ENCODE measurements at places on chromosomes 5 and 9.

DNA sequence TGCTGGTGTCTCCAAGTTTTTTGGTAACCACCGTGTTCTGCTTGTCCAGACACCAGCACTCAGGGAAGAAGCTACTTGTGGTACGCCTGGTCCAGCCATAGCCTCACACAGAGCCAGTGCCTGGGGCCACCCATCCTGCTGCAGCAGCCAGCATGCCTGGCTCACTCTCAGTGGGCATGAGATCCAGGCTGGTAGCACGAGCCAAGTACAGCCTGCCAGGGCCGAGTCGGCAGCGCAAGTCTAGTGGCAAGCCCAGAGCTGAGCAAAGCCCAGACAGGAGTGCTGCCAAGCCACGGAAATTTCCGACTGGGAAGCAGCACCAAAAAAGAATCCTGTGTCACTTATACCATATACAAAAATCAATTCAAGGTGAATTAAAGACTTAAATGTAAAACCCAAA lies 36.3 kb upstream of the FBXL17 start:
- no peak for DNase-seq

DNA sequence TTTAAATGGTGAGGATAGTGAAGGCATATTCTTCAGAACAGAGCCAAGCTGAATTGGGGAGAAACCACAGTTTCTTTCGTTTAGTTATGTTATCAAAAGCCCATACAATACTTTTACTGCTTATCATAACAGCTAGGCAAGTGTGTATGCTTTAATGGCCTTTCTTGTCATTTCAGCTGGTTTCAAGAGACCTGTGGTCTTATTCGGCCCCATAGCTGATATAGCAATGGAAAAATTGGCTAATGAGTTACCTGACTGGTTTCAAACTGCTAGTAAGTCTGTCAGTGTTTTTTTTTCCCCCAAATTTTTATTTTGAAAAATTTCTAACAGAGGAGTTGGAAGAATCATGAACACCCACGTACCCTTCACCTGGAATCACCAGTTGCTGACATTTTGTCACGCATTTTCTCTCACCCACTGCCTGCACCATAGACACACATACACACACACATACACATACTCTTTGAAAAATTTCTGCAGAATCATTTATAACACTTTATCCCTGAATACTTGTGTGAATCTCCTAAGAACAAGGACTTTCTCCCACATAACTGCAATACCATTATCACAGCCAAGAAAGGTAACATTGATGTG lies 63.7 kb downstream of the TJP2 start:
- DNase-seq = no peak

DNA sequence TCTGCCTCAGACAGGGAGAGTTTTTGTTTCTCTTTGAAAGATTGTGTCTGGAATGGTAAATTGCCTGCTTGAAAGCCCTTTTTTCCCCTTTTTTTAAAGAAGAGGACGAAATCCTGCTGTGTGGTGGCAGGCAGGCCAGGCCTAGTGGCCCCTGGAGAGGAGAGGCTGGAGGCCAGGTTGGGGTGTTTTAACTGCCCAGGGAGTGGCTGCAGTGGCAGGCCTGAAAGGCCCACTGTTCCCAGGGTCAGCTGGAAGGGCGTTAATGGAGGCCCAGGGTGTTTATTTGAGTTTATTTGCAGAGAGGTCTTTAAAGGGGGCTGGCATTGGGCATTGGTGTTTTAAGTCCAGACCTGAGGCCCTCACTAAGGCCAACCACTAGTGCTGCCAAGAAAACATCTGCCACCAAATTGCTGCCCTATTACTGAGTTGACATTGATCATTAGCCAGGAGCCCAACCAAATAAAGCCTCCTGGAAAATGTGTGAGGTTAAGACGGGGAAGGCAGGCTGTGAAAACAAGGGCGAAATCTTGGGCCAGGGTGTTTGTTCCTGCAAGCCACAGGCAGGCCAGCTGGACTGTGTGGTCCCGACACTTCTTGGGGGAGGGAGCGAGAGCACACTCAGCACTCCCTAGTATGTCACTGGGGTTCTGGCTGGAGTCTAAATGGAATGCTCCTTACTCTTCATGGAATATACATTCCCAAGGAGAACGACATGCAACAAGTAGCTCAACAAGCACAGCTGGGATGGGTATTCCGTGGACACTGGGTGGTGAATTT lies 5.0 kb downstream of the JADE2 start:
- no peak for DNase-seq

DNA sequence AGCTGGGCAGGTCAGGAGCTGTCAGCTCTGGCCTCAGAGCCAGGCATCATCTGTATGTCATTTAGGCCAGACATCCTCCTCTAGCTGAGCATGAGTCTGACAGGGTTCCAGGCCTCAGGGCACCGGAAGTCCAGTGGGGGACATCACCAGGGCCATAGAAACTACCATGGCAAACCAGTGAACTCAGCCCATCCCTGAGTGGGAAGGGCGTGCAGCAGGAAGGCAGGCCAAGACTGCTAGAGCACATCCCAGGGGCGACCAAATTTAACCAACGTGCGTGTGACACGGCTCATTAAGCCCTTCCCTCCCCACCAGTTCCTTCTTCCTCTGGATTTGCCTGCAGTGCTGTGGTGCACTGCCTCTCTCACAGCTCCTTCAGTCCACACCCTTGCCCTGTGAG lies 75.9 kb downstream of the COL27A1 start:
- no peak for DNase-seq

DNA sequence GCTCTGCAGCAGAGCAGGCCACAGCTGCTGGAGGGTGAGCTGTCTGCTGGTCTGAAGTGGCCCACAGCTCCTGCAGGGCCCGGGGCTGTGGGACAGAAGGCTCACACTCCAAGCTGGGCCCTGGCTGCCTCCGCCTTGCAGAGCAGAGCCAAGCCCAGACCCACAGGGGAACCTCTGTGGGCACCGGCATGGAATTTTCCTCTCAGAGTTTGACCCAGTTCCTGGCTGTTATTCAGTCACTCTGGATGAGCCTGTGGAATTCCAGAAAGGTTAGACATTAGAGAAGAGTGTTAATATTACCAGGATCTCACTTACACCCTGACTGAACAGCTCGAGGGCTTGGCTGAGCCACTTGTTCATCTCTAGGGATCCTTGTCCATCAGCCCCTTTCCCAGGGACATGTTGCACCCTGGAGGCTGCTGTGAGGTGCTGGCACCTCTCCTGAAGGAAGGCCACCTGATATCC lies 17.5 kb downstream of the IL9 start:
- no peak for DNase-seq

- DNase-seq = no peak
Measured at GRCh38 chr5:57577432-57578175, 95.0 kb upstream of the ACTBL2 start.

DNA sequence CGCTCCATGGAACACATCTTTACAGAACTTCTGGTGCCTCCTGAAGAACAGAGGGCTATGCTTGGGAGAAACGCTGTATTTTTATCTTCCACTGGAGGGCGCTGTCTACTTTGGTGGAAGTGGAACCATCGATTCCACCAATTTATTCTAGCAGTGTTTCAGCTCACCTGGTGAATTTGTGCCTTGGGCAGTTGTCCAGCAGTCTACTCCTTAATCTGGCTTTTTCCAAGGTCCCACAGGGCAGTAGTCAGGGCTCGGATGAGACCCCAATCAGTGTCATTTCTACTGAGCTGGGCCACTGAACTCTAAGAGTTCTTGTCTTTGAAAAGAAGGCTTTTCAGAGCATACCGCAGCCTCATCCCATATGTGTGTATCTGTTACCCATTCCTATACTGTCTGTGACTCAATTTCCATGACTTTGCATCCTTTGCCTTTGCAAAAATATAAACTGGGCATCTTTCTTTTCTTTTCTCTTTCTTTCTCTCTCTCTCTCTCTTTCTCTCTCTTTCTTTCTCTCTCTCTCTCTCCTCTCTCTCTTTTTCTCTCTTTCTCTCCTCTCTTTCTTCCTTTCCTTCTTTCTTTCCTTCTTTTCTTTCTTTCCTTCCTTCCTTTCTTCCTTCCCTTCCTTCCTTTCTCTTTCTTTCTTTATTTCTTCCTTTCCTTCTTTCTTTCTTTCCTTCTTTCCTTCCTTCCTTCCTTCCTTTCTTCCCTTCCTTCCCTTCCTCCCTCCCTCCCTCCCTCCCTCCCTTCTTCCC lies 138.4 kb upstream of the ZNF618 start:
- DNase-seq = peak; percentile 75

GRCh38 chr9:98867103-98867428 lies 59.6 kb downstream of the GALNT12 start:
- DNase-seq = no peak

GRCh38 chr5:144596517-144596916 lies 425.8 kb downstream of the KCTD16 start:
- no peak for DNase-seq
